ENCODE measurements at places on chromosomes 3 and 15. TPM values are rescaled to one million over a fixed set of nuclear protein-coding genes. Genes with fewer than 3 reads are reported as not detected.
A peak's percentile ranks its signal among the peaks of the same experiment; 100 is the strongest.

The LINGO1 gene
- total RNA-seq = not detected

The CERS3 gene
- total RNA-seq = 0.24 TPM

The PRRT3 gene
- total RNA-seq = 8.0 TPM

The ADCY5 gene
- not detected for total RNA-seq

The BDH1 gene
- 71.0 TPM for total RNA-seq

The GRIP2 gene
- total RNA-seq = not detected

DNA sequence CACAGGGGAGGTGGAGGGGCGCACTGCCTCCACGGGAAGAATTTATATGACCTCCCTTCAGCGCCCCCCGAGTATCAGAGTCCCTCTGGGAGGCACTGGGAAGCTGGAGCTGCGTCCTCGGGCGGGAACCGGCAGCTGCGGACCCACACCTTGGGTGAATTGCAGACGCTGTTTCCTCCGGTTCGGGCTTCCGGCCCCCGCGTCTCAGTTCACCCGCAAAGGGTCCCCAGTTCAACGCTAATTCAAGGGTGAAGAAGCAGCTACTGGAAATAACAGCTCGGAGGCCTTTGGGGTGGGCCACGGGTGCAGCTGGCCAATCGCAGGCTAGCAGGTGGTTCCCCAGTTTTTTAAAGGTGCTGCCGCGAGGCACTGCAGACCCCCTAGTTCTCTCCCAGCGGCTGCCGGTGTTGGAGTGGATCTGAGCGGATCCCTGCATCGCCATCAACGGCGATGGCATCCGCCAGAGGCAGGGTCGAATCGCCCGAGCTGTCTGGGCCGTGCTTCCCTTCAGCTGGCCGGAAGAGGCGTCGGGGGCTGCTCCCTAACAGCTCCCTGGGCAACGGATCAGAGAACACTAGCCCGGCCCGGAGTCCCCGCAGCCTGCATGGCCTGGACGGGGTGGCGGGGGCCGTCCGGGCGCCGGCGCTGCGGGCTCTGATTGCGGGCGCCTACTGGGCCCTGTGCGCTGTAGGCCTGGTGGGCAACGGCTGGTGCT is 19.4 kb upstream of the ADAMTS7 start:
- peaks cover 6% of the 10 kb centered on the region for H3K4me1 ChIP-seq
- no peaks in the 10 kb centered on the region for H3K36me3 ChIP-seq
- H3K4me3 ChIP-seq = peak overlapping the region; percentile 73
- peak; percentile 27 for DNase-seq
- no peak overlapping the region for H3K27ac ChIP-seq
- peaks cover 9% of the 10 kb centered on the region for H3K27me3 ChIP-seq

DNA sequence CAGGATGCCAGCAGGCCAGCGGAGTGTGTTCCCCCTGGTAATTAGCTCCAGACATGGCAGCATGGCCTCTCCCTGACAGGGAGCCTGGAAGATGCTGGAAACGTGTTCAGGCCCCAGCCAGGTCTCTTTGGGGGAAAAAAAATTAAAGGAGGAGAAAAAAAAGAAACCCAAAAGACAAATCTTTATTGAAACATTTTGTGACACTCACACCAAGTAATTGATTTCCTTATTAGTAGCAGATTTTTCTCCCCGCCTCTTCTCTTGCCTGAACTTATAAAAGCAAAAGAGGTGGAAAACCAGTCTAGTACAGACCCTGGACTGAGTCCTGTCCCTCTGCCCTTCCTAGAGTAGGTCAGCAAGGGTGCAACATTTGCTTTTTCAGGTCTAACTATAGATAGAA is 42.7 kb upstream of the SMAD6 start:
- peaks cover 9% of the 10 kb centered on the region for H3K27me3 ChIP-seq
- DNase-seq = no peak
- no peak overlapping the region for H3K4me3 ChIP-seq
- H3K36me3 ChIP-seq = no peaks in the 10 kb centered on the region
- no peak overlapping the region for H3K27ac ChIP-seq

DNA sequence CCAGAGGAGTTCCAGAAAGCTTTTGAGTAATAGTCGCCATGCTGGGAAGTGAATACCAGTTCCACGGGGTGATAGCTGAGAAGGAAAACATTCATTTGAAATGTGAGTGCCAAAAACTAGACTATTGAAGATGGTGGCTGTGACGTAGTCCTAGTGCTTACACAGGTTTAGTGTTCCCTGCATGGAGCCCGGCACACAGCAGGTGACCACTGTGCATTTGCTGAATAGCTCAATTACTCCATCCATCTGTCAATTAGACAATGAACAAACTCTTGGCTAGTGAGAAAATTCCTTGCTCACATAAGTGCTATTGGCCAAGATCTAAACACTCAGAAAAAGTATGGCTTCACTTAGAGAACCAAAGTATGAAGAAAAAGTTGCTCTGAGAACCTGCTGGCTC is 448.1 kb upstream of the WNT5A start:
- DNase-seq = no peak
- no peak overlapping the region for H3K4me3 ChIP-seq
- no peaks in the 10 kb centered on the region for H3K4me1 ChIP-seq
- no peak overlapping the region for H3K27ac ChIP-seq

- H3K4me1 ChIP-seq = no peaks in the 10 kb centered on the region
- H3K27me3 ChIP-seq = peaks cover 7% of the 10 kb centered on the region
- H3K36me3 ChIP-seq = no peaks in the 10 kb centered on the region
- H3K27ac ChIP-seq = no peak overlapping the region
- no peak overlapping the region for H3K4me3 ChIP-seq
These were observed 111.0 kb downstream of the NSUN3 start for GRCh38 chr3:94173673-94174434.

DNA sequence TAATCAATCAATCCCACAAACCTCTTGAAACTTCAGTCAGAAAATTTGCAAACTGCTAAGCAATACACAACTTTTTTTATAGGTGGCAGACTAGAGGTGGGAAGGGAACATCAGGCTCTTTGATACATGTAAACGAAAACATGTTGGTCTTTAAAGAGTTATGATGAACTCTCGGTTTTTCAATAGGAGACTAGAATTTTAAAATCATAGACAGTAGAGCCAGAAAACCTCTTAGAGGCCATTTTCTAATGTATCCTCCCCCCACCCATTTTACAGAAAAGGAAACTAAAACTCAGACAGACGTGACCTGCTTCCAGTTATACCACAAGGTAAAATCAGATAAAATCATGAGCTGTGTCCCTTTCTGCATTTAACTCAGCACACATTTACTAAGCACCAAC is 179.1 kb upstream of the LPP start:
- H3K4me1 ChIP-seq = peaks cover 48% of the 10 kb centered on the region
- H3K27ac ChIP-seq = peak overlapping the region; percentile 77
- DNase-seq = no peak
- H3K27me3 ChIP-seq = no peaks in the 10 kb centered on the region

- H3K27me3 ChIP-seq = no peaks in the 10 kb centered on the region
- peak overlapping the region; percentile 78 for H3K27ac ChIP-seq
- H3K36me3 ChIP-seq = peaks cover 14% of the 10 kb centered on the region
These were observed 326.1 kb downstream of the SATB1 start for GRCh38 chr3:18098960-18099587.

DNA sequence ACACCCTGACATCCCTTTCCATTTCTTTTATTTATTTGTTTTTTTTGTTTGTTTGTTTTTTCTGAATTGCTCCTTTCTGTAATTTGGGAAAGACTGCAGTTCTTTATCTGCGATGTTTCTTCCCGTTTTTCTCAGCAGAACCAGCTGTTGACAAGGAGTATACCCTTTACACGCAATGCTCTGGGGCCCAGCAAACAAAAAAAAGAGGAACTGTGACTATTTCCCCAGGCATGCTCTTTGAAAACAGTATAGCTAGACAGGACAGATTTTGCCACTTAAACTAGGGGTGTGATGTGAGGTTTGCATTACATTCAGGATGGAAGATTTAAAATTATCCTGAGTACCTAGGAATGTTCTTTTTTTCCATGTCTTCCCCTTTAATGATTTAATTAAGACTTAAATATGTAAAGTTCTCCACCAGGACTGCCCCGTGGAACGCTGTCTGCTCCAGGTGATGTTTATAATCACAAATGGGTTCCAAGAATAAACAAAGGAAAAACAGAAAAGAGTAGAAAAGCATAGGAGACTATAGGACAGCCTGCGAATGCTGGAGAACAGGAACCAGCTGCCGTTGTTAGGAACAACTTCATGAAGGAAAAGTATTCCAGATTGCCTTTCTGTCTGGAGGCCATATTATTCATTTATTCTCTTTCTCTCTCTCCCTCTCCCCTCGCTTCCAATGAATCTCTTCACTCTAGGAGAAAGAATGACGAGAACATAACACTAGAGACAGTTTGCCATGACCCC is 43.3 kb downstream of the TGFBR2 start:
- peaks cover 94% of the 10 kb centered on the region for H3K36me3 ChIP-seq
- H3K4me3 ChIP-seq = peak overlapping the region; percentile 11
- peak overlapping the region; percentile 94 for H3K27ac ChIP-seq
- H3K27me3 ChIP-seq = no peaks in the 10 kb centered on the region

GRCh38 chr15:95609096-95609495 is 721.4 kb upstream of the NR2F2 start:
- no peak overlapping the region for H3K27ac ChIP-seq
- no peaks in the 10 kb centered on the region for H3K4me1 ChIP-seq
- H3K36me3 ChIP-seq = no peaks in the 10 kb centered on the region
- H3K27me3 ChIP-seq = peaks cover 1% of the 10 kb centered on the region
- no peak overlapping the region for H3K4me3 ChIP-seq
- no peak for DNase-seq

- H3K4me3 ChIP-seq = no peak overlapping the region
- DNase-seq = no peak
- no peak overlapping the region for H3K27ac ChIP-seq
- no peaks in the 10 kb centered on the region for H3K4me1 ChIP-seq
- no peaks in the 10 kb centered on the region for H3K27me3 ChIP-seq
These were observed 861.9 kb upstream of the SEMA6D start for GRCh38 chr15:46855388-46855787.

DNA sequence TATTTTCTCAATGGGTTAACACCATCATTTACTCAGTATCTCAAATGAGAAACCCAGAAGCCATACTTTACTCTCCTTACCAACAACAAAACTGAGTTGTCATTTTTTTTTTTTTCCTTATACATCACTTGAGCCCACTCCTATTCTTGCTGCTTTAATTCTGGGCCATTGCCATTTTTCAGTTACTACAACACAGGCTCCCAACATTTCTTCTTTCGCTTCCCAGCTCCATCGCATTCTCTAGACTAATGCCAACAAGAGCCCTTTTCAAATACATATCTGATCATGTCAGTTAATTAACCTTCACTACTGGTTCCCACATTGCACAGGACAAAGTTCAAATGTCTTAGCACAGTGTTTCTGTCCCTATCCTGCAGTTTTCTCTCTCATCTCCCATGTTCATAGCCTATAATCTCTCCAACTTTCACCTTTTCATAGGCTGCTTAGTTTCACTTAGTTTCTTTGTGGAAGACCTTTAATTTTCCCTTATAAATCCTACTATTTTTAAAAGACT is 22.5 kb upstream of the ANXA2 start:
- peaks cover 9% of the 10 kb centered on the region for H3K4me1 ChIP-seq
- no peak for DNase-seq
- H3K36me3 ChIP-seq = peaks cover 14% of the 10 kb centered on the region
- H3K27me3 ChIP-seq = no peaks in the 10 kb centered on the region
- no peak overlapping the region for H3K4me3 ChIP-seq

DNA sequence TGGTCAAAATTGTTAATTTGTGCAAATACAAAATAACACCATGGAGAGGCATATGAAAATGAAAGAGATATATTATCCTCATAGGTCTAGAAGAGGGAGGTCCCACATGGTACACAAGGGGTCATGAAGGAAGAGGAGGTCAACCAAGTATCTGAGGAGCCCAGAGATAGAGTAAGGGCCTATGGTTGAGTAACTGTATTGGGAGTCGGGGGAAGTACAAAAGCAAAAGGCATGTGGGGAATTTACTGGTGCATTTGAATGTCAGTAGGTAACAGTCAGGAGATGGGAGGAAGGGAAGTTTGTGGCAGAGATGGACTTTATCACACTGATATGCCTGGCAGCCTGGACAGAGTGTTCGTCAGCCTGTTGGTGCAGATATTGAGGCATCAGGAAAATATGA is 1113.7 kb downstream of the OTOL1 start:
- no peaks in the 10 kb centered on the region for H3K4me1 ChIP-seq
- no peaks in the 10 kb centered on the region for H3K27me3 ChIP-seq
- H3K4me3 ChIP-seq = no peak overlapping the region
- H3K27ac ChIP-seq = no peak overlapping the region
- H3K36me3 ChIP-seq = no peaks in the 10 kb centered on the region

DNA sequence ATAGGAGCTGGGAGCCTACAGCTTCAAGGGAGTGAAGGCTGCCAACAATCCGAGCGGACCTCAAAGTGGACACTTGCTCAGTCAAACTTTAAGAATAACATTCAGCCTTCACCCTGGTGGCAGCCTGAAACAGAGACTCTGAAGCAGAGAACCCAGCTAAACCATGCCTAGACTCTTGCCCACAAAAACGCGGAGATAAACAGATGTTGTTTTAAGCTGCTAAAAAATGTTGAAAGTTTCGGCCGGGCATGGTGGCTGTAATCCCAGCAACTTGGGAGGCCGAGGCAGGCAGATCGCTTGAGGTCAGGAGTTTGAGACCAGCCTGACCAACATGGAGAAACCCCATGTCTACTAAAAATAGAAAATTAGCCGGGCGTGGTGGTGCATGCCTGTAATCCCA is 29.8 kb upstream of the TRIM59 start:
- no peak overlapping the region for H3K4me3 ChIP-seq
- H3K4me1 ChIP-seq = no peaks in the 10 kb centered on the region
- H3K36me3 ChIP-seq = no peaks in the 10 kb centered on the region
- no peak overlapping the region for H3K27ac ChIP-seq

GRCh38 chr3:49413338-49413734 is 1.1 kb downstream of the TCTA start:
- peak overlapping the region; percentile 62 for H3K27ac ChIP-seq
- no peaks in the 10 kb centered on the region for H3K27me3 ChIP-seq
- no peak for DNase-seq
- peak overlapping the region; percentile 86 for H3K4me3 ChIP-seq

DNA sequence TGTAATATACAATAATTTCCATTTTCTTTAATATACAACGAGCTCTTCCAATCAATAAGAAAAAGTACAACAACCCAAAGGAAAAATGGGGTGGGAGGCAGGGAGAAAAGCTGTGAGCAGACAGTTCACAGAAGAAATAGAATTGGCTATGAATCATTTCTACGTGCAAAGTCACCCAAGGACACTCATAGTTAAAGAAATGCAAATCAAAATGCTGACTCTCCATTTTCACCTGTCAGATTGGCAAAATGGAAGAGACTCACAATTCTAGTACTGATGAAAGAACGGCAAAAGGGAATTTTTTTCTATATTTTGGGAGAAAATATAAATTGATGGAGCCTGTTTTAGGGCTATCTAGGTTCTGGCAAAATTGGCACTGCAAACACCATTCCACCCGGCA is 116.3 kb upstream of the MEF2A start:
- DNase-seq = no peak
- H3K27ac ChIP-seq = no peak overlapping the region
- H3K4me1 ChIP-seq = peaks cover 50% of the 10 kb centered on the region

DNA sequence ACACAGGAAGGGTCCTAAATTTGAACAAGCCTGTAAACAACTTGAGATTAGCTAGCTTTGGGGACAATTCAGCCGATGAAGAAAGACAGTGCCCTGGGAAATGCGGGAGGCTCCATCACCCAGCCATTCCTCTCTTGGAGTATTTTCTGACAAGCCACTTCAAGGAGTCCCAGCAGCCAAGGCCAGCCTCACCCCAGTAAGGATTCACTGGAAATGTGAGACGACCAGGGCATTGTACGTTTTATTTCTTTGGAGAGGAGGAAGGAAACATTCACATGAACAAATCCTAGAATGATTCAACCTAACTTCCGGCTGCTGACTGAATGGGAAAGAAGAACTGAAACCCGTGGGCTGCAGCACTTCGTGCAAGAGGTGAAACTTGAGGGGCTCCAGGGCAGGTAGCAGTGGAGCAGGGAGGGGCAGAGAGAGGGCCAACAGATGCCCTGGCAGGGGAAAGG is 116.4 kb upstream of the ARHGEF3 start:
- H3K36me3 ChIP-seq = peaks cover 13% of the 10 kb centered on the region
- H3K4me3 ChIP-seq = peak overlapping the region; percentile 7
- peak; percentile 76 for DNase-seq
- peak overlapping the region; percentile 98 for H3K27ac ChIP-seq

Data from activated naive CD8-positive, alpha-beta T cell treated with anti-CD3 and anti-CD28 coated beads for 36 hours (primary cell).